ENCODE measurements at places on chromosomes 5 and 9. TPM values are rescaled to one million over a fixed set of nuclear protein-coding genes. Genes with fewer than 3 reads are reported as not detected.

PTCH1 gene
- total RNA-seq, result 4.7 TPM

ENG gene
- total RNA-seq, result 469 TPM

MAP1B gene
- 401 TPM for total RNA-seq

CCNI2 gene
- not detected for total RNA-seq

DMAC1 gene
- total RNA-seq, result 11.9 TPM

ARL14EPL gene
- total RNA-seq, result not detected

GRCh38 chr9:86557063-86557766, 203.0 kb upstream of the TUT7 start:
- no peak for DNase-seq

GRCh38 chr5:999724-1000123, 8.9 kb upstream of the NKD2 start:
- DNase-seq, result no peak

GRM6 gene
- not detected for total RNA-seq

- no peak for DNase-seq
These were observed 11.0 kb upstream of the PLAC8L1 start for GRCh38 chr5:146116361-146116760.

TICAM2 gene
- total RNA-seq, result 1.8 TPM

CER1 gene
- not detected for total RNA-seq

- no peak for DNase-seq
These were observed 2.2 kb downstream of the COL23A1 start for GRCh38 chr5:178587763-178588611.

TMEM174 gene
- not detected for total RNA-seq

- no peak for DNase-seq
These were observed 74.1 kb upstream of the CLINT1 start for GRCh38 chr5:157933005-157933404.

MYMK gene
- total RNA-seq, result not detected

ACER2 gene
- 7.3 TPM for total RNA-seq

DNA sequence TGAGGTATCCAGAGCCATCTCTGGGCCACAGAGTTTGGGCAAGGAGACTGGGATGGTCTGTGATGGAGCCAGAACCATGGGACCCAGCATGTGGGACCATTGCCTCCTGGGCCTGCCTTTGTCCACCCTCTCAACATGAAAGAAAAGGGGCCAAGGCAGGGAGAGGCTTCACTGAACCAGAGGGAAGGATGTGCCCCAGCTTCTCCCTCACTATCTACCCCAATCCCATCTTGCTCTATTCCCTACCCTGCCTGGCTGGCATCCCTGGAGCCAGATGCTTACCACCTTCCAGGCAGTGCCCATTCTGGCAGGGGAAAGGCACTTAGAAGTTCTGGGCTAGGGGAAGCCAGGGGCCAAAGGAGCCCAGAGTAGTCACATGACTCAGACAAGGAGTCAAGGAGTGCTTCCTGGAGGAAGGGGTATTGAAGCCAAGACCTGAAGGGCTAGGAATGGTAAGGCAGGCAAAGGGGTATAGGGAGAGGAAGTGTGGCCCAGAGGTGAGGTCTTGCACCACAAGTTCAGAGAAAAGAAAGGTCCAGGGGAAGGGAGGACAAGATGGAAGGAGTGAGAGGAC, 9.8 kb downstream of the PDLIM4 start:
- no peak for DNase-seq
